Iris pigment epithelial cell (primary cell): ENCODE measurements at places on chromosomes 16 and 17.

DNA sequence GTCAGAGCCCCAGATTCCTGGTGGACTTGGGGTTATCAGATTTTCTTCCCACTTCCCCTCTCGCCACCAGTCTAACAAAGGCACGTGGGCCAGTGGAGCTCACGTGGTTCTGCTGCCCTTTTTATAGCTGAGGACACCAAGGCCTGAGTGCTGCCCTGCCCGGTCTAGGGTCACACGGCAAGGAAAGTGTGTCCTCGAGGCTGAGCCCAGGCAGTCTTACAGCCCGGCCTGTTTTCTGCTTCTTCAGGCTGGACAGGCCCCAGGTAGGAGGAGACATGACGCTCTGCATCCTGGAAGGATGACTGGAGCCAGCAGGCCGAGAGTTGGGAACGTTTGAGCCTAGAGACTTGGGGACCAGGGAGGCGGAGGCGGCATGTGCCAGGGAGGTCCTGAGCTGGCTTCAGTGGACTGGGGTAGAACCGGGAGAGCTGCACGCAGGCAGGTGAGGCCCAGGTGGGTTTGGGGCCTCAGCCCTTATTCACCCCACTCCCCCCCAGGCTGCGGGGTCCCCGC is 3.5 kb downstream of the CTRB1 start:
- no peak for DNase-seq

DNA sequence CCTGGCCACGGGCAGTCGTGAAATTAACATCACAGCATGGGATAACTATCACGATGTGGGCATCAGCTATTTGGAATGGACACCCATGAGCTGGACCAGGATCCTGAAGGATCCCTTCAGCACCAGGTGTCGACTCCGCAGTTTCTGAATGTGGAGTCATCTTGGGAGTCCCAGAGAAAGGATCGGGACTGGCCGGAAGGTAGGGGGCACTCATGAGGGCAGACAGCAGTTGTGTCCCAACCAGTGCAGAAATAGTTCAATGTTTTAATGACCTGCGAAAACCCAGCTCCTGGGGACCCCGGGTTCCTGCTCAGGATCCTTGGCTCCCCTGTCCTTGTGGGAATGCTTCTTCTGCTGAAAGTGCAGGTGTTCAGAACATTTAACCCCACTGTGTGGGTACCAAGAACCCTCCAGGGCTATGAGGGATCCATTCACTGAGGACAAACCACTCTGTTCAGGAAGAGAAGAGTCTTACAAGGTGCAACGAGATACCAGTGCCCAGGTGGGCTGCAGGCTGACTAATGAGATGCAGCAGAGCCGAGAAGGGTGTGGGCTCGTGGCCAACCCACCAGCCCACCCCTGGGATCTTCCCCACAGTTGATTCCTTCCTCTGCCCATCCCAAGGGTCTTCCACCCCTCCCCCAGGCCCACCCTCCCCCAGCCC is 154.8 kb downstream of the SALL1 start:
- no peak for DNase-seq

- no peak for DNase-seq
Observed at GRCh38 chr17:77140878-77141767, at the start of gene SEC14L1. TSS of gene SEC14L1 (plus strand) at chr17:77140969. CDS start at chr17:77143597, 2,628 bp downstream.

DNA sequence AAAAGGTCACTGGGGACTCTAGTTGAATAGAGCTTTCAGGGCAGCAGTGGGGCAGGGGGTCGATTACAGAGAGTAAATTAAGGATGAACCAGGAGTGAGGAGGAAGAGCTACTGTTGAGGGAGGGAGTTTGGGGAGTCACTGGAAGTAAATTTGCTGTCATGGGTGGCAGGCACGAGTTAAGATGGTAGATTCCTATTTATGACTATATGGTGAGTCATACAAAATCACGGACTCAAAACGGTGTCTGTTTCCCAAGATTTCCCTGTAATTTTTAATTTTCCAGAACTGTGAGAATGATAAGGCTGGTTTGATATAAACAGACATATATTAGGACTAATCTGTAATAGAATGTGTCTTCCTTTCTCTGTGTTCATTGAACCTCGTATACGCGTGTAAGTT is 287.6 kb upstream of the GOT2 start:
- DNase-seq, result peak; percentile 16

- no peak for DNase-seq
Observed at GRCh38 chr17:7241090-7241733, 1.0 kb downstream of the GABARAP start.

GRCh38 chr17:61400717-61401388 is 1.2 kb downstream of the TBX2 start:
- no peak for DNase-seq

DNA sequence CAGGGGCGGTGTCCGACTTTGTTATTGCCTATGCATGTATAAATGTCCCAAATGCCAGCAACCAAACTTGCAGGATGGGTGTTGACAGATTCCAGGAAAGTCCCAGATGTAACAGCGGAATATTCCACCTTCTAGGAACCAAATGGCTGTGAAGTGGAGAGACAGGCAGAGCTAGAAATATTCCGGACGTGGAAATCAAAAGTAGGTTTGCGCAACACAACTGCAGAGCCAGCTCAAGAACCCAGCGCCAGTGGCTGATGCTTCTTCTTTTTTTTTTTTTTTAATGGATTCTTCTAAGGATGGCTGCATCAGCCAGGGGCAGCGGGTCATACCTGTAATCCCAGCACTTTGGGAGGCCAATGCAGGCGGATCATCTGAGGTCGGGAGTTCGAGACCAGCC is 601.7 kb downstream of the MAF start:
- no peak for DNase-seq

- no peak for DNase-seq
Observed at GRCh38 chr17:10177131-10177912, 21.1 kb downstream of the GAS7 start.

DNA sequence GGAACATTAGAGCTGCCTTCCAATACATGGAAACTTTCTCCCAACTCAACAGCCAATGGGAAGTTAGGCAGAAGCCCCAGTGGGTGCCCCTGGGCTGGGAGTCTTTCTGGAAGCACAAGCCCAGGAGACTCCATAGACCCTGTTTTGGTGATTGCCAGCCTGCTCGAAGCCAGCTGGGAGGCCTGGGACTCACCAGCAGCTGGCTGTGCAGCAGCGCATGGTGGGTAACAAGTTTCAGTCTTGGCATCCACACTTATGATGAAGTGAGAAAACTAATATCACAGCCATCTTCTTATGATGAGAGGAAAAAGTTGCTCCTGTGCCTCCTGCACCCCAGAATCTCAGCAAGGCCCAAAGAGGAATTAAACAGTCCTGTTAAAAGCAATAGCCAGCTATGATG is 522.5 kb upstream of the CDH5 start:
- DNase-seq, result no peak

GRCh38 chr17:5841862-5842261 is 228.3 kb upstream of the WSCD1 start:
- DNase-seq, result no peak

GRCh38 chr16:23570992-23571632 is 13.6 kb downstream of the UBFD1 start:
- DNase-seq, result no peak

DNA sequence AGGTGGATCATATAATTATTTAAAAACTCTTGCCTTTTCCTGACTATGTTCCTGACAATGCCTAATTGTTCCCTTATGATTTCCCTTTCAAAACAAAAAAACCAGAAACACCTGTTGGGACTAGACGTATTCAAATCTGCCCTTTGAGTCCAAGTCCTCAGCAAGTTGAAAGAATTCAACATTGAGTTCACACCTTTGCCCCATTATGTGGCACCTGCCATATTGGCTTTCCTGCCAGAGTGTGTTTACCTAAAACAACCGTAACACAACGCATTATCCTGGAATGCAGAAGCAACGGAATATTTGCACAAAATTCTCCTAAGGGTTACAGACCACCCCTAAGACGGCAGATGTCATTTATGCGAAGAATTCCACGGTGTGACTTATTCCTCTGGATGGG is 105.9 kb downstream of the ZFHX3 start:
- DNase-seq, result no peak

- DNase-seq, result no peak
Observed at GRCh38 chr17:27481327-27481726, 25.1 kb downstream of the KSR1 start.

DNA sequence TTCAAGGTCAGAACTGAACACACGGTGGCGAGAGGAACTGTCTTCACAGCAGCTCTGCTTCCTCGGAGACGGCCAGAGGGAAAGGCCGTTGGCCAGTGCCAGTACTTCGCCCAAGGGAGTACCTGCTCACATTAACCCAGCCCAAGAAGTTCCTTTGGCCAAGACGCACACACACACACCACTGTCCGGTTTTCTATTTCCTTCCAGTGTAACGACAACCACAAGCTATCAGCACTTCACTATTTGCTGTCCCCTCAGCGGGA is 744 bp upstream of the GGNBP2 start:
- peak; percentile 67 for DNase-seq

DNA sequence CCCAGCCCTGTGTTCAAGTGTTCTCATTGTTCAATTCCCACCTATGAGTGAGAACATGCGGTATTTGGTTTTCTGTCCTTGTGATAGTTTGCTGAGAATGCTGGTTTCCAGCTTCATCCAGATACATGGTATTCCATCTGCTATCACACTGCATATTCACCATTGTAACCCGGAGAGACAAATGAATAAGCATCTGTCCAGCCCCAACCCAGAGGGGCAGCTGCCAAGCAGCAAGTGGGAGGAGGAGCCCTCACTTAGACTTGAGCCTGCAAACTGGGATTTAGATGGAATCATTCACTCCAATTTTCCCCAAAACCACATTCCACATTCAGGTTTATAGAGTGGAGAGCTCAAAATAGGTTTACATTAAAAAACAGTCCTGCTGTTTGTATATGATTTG is 41.6 kb downstream of the SHISA6 start:
- DNase-seq, result no peak

DNA sequence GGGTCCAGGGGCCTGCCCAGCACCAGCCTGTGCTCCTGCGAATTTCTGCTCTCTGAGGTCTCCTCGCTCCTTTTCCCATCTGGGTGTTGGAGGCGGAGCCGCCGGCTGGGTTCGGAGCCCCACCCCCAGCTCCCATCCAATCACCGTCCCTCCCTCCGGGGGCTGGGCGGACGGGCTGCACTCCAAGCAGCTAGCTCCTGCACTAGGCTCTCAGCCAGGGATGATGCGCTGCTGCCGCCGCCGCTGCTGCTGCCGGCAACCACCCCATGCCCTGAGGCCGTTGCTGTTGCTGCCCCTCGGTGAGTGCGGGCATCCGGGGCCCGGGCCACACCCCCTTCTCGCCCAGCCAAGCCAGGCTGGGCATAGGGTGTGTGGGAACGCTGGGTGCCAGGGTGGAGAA is at the start of gene NRN1L:
TSS of gene NRN1L (plus strand) at position 202 of the 400 bp plus-strand sequence. CDS start at position 221, 19 bp downstream.
- peak; percentile 93 for DNase-seq

GRCh38 chr17:35377706-35378105 is 4.3 kb upstream of the SLFN11 start:
- DNase-seq, result no peak

DNA sequence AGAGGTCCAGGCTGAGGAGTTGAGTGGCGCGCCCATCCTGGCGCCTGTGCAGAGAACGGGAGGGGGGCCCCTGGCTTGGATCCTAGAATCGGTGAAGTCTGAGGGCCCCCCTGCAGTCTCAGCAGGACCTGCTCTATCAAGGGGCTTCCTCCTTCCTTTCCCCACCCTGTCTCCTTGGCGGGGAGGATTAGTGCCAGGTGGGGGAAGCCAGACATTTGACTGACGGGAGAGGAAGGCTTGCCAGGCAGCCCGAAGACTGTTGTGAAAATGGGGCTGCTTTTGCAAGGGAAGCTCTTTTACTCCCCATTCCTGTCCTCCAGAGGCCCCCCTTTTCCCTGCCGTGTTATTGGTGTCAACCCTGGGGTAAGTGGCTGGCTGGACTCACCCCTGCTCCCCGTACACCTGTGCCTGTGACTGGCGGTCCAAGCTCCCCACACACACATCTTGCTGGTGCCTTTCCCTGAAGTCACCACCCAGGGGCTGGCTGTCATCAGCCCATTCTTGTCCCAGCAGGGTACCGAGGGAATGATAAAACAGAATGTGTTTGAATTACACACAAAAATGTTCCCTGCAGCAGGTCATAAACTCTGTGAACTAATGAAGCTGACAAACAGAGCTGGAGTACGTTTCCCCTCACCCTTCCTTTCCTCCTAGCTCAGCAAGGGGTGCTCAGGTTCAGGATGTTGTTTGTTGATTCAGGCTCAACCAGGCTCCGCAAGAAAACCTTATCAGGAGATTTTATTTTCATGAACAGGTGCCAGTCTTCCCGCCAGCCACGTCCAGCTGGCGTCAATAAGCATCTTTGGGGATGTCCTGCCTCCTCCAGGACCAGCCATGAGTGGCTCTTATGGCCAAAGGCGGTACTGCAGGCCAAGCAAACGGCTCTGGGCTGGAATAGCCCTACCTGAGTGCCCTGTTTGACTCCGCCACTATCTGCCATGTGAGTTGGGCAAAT is 4.4 kb upstream of the ARMC7 start:
- peak; percentile 52 for DNase-seq

DNA sequence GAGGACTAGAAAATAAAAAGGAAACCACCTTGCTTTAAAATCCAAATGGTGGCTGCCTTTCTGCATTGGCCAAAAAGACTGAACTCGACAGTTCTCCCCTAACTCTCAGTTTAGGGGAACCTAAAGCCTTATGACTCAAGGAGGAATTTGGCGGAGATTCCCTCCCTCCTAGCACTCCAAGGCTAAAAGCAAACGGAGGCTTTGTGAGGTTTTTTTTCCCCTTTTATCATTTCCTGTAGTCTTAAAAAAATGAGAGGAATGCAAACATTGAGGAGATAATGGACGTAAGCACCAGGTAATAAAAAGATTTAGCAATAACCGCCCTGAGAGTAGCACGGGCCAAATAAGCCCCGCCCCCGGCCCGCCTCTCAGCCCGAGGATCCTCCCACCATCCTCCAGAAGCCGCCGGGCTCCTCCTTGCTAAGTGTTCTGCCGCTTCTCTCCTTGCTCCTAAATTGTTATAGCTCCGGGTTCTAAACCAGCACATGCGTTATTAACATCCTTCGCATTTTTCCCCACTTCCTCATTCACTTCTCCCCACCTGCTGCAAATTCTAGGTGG is 5.8 kb upstream of the KIFC3 start:
- peak; percentile 94 for DNase-seq

- no peak for DNase-seq
Observed at GRCh38 chr16:14043793-14044192, 27.3 kb upstream of the MRTFB start.

DNA sequence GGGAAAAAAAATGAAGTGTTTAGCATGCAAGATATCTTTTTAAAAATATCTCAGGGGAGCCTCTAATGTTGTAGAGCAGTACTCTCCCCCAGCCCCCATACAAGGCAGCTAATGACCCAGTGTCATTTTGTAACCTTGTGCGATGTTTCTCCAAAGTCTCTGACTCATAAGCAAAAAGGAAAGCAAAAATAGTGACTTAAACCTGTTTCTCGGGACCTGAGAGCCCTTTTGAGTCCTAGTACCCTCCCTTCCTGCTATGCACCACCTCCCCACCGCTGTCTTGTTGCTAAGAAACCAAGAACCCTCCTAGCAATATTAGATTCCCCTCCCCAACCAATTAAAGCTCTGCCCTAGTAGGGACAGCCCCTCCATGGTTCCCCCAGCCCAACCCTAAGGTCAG is 2.8 kb downstream of the MYCBPAP start:
- DNase-seq, result peak; percentile 60

DNA sequence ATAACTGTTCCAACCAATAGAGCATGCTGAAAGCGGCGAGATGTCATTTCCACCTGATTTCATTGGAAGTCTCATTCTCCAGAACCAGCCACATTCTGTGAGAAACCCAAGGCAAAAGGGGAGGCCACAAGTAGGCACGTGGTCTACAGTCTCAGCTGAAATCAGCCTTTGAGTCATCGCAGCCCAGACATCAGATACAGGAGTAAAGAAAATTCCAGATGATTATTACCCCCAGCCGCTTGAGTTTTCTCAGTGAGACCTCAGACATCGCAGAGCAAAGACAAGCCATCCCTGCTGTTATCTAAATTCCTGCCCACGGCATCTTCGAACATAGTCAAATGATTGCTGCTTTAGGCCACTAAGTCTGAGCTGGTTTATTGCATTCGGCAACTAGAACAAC is 23.1 kb downstream of the STAT3 start:
- DNase-seq, result peak; percentile 96
